ENCODE measurements at places on chromosomes 3 and 15. TPM values are rescaled to one million over a fixed set of nuclear protein-coding genes. Genes with fewer than 3 reads are reported as not detected.

- no peak for DNase-seq
Observed at GRCh38 chr3:15978801-15979200, 181.0 kb upstream of the ANKRD28 start.

GRCh38 chr15:24862726-24863521 is 91.9 kb upstream of the SNRPN start:
- DNase-seq, result no peak

- DNase-seq, result peak; percentile 75
Observed at GRCh38 chr15:66730168-66731021, 28.4 kb downstream of the SMAD6 start.

- no peak for DNase-seq
Observed at GRCh38 chr3:69203631-69204314, 81.4 kb upstream of the LMOD3 start.

- no peak for DNase-seq
Observed at GRCh38 chr15:98150084-98150483, 189.6 kb downstream of the ARRDC4 start.

GRCh38 chr15:89766357-89767311 is 9.5 kb upstream of the MESP2 start:
- no peak for DNase-seq

GRCh38 chr3:24520976-24521419 is 26.3 kb upstream of the THRB start:
- DNase-seq, result no peak

The FOXP1 gene
- 39.5 TPM for total RNA-seq

DNA sequence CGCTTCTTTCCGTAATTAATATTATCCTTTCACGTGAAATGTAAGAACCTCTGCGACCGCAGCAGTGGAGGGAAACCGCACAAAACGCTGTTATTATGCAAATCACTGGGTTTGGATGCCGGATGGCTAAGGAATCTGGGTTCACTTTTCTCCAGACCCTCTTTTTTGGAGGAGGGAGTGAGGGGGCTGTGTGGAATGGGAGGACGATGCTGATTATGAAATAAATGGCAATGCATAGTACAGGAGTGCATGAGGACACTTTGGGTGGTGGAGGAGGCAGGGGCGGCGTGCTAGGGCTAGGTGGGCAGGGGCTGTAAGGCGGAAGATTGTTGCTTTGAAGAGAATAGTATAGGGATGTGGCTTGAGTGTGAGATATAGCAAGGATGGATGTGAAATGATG is 1.8 kb downstream of the CADM2 start:
- DNase-seq, result no peak

DNA sequence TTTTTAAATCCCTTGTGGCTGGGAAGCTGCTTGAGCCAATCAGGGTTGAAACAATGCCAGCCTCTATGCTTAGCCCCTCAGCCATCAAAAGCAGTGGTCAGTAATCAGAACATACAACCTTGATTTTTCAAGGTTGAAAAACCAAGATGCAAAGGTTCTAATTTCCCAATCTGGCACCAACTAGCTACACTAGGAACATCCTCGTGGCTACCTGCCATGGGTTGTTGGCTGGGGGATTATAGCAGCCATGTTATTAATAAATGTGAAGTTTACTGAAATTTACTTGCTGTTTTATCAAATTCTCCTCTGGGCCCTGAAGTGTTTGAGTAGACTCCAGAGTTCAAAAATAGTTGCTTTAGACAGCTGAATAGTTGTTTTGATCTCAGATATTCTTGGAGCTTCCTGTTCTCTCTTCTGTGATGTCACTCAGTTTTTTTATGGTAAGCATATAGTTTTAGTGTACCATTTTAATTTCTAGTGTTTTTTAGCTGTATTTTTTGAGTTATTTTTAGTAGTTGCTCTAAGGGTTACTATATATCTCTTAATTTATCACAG is 31.9 kb downstream of the PCCB start:
- no peak for DNase-seq

The CAPN3 gene
- total RNA-seq, result not detected

GRCh38 chr15:57213862-57214261 is 162.4 kb upstream of the CGNL1 start:
- DNase-seq, result peak; percentile 73

DNA sequence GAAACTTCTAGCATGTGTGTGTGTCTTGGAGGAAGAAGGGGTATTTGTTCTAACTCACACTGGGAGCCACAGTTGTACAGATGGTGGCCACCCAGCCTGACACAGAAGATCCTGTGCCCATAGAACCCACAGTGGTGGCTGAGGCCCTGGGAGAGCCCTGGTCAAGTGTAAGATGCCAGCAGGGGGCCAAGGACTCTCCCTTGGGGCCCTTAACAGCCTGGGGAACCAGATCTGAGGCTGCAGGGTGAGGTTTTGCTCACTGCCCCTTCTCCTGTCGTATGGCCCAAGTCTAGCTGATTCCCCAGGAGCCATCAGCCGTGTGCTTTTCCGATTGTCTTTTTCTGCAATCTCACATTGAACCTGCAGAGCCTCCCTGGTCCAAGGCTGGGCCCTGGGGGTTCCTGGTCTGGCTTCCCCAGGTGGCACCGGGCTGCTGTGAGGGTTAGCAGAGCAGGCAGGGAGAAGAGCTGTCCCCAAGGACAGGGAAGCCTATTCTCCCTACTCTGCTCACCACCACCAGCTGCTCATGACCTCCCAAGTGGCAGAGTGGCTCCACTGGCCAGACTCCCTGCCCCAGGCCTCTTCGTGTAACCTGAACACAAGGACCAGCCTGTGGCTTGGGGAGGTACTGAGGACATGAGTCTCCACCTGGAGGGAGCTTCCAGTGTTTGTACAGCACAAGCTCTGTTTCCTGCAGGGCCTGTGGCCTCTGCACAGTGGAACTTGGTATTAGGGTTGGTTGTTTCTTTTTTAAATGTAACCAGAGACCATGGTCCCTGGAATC is 51.9 kb downstream of the CA12 start:
- DNase-seq, result no peak

The LDHAL6B gene
- not detected for total RNA-seq

- DNase-seq, result no peak
Observed at GRCh38 chr15:60620708-60621107, 141.8 kb upstream of the ICE2 start.

The RNU5B-1 gene
- not detected for total RNA-seq

DNA sequence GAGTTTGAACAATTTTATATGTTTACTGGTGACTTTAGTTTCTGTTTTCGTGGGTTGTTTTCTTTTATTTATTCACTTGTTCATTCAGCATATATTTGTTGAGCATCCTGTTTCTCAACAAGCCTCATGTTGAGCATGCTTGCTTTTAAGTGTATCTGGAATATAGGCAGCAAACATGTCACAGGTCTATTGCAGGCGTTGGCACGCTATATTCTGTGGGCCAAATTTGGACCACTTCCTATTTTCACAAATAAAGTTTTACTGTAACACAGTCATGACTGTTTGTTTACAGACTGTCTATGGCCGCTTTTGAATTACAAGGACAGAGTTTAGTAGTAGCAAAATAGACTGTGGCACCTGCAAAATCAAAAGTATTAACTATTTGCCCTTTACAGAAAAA is 89.6 kb downstream of the THRB start:
- DNase-seq, result no peak

- no peak for DNase-seq
Observed at GRCh38 chr3:109109574-109109973, 8.4 kb downstream of the MORC1 start.

DNA sequence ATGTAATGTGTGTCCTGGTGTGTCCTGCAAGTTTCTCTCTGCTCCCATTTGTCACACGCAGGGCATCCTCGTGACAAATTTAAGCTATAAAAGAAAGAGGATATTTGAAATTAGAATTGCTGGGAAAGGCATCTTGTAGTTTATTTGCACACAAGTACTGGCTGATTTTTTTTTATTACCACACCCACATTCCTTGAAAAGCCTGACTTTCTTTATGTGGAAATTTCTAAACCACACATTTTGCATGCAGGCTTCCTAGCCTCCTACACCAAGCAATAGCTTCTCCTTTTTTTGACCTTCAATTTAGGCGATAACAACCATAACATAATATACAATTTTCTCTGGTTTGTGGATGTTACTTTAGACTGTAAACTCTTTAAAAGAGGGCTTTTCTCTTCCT is 126.1 kb downstream of the SERPINI1 start:
- DNase-seq, result no peak

- DNase-seq, result no peak
Observed at GRCh38 chr3:148219999-148220398, 477.7 kb upstream of the AGTR1 start.

DNA sequence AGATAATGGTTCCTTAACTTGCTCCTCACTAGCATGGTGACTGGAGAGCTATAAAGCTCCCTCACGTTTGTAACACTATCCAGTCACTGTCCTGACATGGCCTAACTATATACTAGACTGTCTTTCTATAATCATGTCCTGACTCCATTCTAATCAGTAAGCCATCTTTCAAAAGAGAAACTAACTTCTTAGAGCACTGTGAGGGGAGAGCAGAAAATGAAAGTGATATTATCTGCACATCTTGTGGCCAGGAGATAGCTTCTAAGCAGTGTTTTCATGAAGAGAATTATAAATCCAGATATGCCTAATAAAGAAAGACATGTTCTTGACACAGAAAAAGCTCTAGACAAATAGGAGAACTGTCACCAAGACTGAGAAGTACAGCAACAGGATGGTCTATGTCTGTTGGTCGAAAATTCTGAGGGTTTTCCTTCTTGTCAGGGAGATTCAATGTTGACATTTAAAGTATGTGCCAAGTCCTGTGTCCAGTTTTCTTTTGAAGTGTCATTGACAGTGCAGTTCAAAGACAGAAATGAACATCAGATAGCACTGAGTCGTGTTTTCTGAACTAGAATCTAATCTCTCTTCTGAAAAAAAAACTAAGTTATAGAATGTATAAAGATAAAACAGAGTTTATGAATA is 230.6 kb upstream of the PEX5L start:
- no peak for DNase-seq

GRCh38 chr15:73691396-73691795 is 7.2 kb downstream of the CD276 start:
- peak; percentile 53 for DNase-seq

DNA sequence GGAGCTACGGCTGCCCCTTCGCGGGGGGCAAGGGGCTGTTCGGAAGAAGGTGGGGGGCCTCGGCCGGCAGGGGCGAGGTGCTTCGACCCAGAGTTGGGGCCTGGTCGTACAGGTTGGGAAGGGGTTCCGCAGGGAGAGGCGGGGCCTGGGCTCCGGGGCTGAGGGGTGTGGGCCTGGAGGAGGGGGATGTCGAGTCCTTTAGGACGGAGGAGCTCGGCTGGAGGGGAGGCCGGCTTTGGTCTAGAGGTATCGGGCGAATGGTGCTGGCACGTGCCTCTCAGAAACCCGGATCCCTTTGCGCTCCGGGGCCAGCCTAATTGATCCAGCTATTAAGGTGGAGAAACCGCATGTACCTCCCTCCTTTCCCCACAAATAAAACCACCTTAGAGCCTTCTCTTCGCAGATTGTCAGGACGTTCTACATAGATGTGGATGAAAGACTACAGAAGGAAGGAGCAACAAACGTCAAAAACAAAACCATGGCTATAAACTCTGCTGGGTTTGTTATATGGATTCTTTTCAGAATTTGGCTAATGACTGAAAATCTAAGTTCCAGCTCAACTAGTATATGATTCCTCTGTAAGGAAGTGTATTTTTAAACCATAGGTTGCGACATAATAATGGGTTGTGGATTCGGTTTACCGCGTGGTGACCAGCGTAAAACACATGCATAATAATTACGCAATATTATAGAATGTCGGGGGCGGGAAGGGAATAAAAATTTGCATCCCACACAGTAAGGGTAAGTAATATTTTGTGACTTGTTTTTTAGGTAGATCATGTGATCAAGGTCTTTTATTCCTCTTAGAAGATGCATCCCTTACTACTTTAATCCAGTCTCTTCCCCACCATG is 644 bp upstream of the NGLY1 start:
- DNase-seq, result peak; percentile 41

- DNase-seq, result peak; percentile 28
Observed at GRCh38 chr3:52053307-52054304, 2.8 kb downstream of the DUSP7 start.

The CHRFAM7A gene
- 8.6 TPM for total RNA-seq

DNA sequence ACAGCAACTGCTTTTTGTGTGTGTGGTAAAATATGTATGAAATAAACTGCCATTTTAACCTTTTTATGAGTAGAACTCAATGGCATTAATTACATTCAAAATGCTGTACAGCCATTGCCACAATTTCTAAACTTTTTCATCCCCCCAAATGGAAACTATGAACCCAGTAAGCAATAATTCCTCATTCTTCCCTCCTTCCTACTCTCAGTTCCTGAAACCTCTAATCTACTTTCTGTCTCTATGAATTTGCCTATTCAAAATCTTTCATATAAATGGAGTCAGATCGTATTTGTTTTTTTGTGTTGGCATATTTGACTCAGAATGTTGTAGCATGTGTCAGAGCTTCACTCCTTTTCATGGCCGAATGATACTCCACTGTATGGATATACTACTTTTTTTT is 5.3 kb upstream of the BLM start:
- DNase-seq, result no peak

The ADGRG7 gene
- not detected for total RNA-seq

DNA sequence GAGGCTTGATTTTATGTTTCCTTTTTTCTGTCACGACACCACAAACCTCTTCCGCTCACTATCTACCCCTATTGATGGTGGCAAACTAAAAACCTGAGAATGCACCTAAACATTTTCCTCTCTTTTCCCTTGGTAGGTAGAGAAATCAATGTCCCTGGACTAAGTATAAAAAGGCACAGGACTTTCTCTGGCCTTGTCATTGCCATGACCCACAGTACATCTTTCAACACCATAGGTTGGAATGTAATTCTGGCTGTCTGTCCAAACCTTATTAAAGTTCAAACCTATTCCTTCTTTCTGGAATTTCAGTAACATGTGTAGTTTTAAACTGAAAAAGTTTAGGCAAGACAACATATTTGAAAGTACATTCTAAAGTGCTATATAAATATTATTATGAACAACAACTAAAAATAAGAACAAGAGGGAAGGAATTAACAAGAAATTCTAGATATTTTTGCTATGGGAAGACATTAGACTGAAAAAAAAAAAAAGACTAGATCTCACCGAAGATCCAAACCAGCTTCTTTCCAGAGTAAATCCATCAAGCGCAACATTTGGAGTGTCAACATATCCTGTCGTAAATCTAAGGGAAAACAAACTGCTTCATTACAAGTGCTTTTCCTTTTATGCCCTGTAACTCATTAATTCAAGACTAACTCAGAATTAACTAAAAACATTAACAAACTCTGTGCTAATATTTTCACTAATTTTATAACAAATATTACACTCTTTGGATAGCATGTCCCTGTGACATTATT is 73.1 kb downstream of the FAIM start:
- DNase-seq, result no peak

The TRIM42 gene
- total RNA-seq, result not detected

The BOC gene
- 0.49 TPM for total RNA-seq

The FRMD5 gene
- total RNA-seq, result 0.51 TPM

The SLC41A3 gene
- total RNA-seq, result 37.2 TPM

- DNase-seq, result no peak
Observed at GRCh38 chr3:169984292-169984691, 17.7 kb downstream of the SEC62 start.

The TTLL13 gene
- 0.07 TPM for total RNA-seq

- no peak for DNase-seq
Observed at GRCh38 chr3:48607519-48607918, 1.9 kb downstream of the UQCRC1 start.

The P2RY12 gene
- total RNA-seq, result not detected

The TTC21A gene
- 0.96 TPM for total RNA-seq

The PLA2G4E gene
- total RNA-seq, result not detected

All from Caki2 (cell line).